Ovary (tissue), 10 donors: ENCODE measurements at places on chromosomes 5 and 9. TPM values are rescaled to one million over a fixed set of nuclear protein-coding genes. Genes with fewer than 3 reads are reported as not detected.
A peak's percentile ranks its signal among the peaks of the same experiment; 100 is the strongest.

The CARD6 gene
- 5.2 TPM for total RNA-seq

The PCDHB12 gene
- 2.8 TPM for total RNA-seq

The NTRK2 gene
- total RNA-seq: 6.4 TPM

The PCDHAC2 gene
- 0.82 TPM for total RNA-seq

The CKMT2 gene
- total RNA-seq: 12.6 TPM

The POLE3 gene
- 12.3 TPM for total RNA-seq

GRCh38 chr9:98034593-98035546, 21.7 kb upstream of the NANS start:
- H3K27ac ChIP-seq: no peak overlapping the region
- H3K4me3 ChIP-seq: no peak overlapping the region
- DNase-seq: peak; percentile 81
- H3K27me3 ChIP-seq: no peaks in the 10 kb centered on the region
- H3K4me1 ChIP-seq: no peaks in the 10 kb centered on the region

GRCh38 chr5:15959370-15960164, 220.0 kb downstream of the MARCHF11 start:
- H3K27ac ChIP-seq: no peak overlapping the region
- H3K4me3 ChIP-seq: no peak overlapping the region
- no peaks in the 10 kb centered on the region for H3K27me3 ChIP-seq

GRCh38 chr9:127825319-127826051, 22.8 kb downstream of the FPGS start:
- H3K27me3 ChIP-seq: no peaks in the 10 kb centered on the region
- H3K36me3 ChIP-seq: no peaks in the 10 kb centered on the region
- peak overlapping the region; percentile 96 for H3K27ac ChIP-seq
- no peak overlapping the region for H3K4me3 ChIP-seq

DNA sequence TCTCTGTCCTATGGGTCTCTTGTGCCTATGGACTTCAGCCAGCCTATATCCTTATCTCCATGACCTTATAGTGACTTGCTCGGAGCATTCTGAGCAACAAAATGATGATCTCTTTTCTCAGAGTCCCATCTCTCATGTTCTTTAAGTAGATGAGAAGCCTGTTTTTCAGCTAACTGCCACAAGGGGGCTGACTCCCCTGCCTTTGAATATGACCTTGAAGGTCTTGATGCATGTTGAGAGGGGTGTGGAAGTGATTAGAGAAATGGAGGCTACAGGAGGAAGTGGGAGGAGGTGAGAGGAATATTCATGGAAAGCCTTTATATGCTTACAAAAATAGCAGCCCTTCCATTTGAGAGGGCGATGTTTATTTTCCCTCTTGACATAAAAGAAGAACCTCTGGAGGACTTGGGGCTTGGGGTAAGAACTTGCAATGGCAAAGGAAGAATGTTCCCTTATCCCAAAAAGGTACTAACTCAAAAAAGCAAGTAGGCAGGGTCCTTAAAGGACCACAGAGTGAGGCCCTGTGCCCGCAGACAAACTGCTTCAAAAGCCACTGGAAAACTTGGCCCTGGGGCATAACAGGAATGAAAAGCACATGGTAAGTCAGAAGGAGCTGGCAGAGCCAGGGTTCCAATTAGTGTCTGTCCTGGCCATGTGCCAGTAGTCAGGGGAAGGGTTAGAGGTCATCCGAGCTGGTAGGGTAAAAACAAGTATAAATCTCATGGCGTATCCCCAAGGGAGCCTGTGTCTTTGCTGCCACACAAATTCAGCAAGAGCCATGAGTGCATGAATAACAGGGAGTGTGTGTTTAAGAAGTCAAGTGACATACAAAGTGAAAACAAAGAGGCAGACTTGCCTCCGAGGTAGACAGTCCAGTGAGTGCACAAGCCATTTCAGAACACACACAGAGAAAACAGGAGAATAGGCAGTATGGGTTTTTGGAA, 39.1 kb downstream of the FGD3 start:
- H3K27me3 ChIP-seq: no peaks in the 10 kb centered on the region
- no peaks in the 10 kb centered on the region for H3K4me1 ChIP-seq
- no peaks in the 10 kb centered on the region for H3K36me3 ChIP-seq

- peak within 1 kb of the TSS; percentile 80 for H3K27ac ChIP-seq
- no peaks in the 10 kb centered on the region for H3K27me3 ChIP-seq
- peak; percentile 95 for DNase-seq
- peak within 1 kb of the TSS; percentile 55 for H3K4me3 ChIP-seq
Observed at GRCh38 chr9:134135343-134136117, at the start of gene WDR5. Gene WDR5 (plus strand): TSS chr9:134136082. CDS start chr9:134139878, 3,796 bp downstream.

GRCh38 chr5:116440457-116441001, 134.1 kb downstream of the SEMA6A start:
- H3K4me3 ChIP-seq: no peak overlapping the region
- H3K27me3 ChIP-seq: no peaks in the 10 kb centered on the region
- no peaks in the 10 kb centered on the region for H3K36me3 ChIP-seq
- H3K27ac ChIP-seq: no peak overlapping the region

GRCh38 chr9:130956636-130957450, 17.8 kb upstream of the FIBCD1 start:
- no peaks in the 10 kb centered on the region for H3K36me3 ChIP-seq
- H3K4me1 ChIP-seq: no peaks in the 10 kb centered on the region
- DNase-seq: no peak
- H3K27me3 ChIP-seq: no peaks in the 10 kb centered on the region

- H3K36me3 ChIP-seq: no peaks in the 10 kb centered on the region
- no peaks in the 10 kb centered on the region for H3K27me3 ChIP-seq
- no peak overlapping the region for H3K4me3 ChIP-seq
- H3K4me1 ChIP-seq: peaks cover 11% of the 10 kb centered on the region
- no peak overlapping the region for H3K27ac ChIP-seq
Observed at GRCh38 chr9:75429531-75430475, 341.5 kb downstream of the OSTF1 start.

- H3K4me3 ChIP-seq: no peak overlapping the region
- DNase-seq: no peak
- no peaks in the 10 kb centered on the region for H3K36me3 ChIP-seq
- H3K4me1 ChIP-seq: peaks cover 2% of the 10 kb centered on the region
Observed at GRCh38 chr9:16062542-16063240, 509.8 kb downstream of the CCDC171 start.

GRCh38 chr5:167802755-167803431, 488.6 kb upstream of the WWC1 start:
- no peak overlapping the region for H3K27ac ChIP-seq
- no peaks in the 10 kb centered on the region for H3K27me3 ChIP-seq
- H3K4me3 ChIP-seq: no peak overlapping the region
- no peak for DNase-seq
- no peaks in the 10 kb centered on the region for H3K4me1 ChIP-seq
- no peaks in the 10 kb centered on the region for H3K36me3 ChIP-seq

DNA sequence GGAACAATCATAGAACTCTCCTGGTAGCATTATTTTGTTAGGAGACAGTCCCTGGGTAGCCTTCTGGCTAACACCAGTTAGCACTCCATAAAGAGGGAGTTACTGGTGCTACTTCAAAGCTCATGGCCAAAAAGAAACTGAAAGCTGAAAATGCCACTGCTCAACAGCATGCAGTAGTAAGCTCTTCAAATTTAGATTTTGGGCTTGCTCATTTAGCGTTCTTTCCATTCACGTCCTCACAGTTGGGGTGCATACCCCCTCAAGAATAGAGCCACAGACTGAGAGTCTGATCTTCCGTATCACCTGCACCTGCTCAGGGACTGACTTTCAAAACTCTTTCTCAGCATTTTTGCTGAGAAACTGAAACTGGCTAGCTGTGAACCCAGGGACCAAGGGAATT, 24.7 kb downstream of the NTRK2 start:
- no peak overlapping the region for H3K4me3 ChIP-seq
- H3K27me3 ChIP-seq: no peaks in the 10 kb centered on the region
- H3K4me1 ChIP-seq: peaks cover 2% of the 10 kb centered on the region
- no peak for DNase-seq

GRCh38 chr9:111484572-111484894, 350 bp upstream of the ECPAS start:
- no peaks in the 10 kb centered on the region for H3K36me3 ChIP-seq
- peak overlapping the region; percentile 89 for H3K4me3 ChIP-seq
- H3K27ac ChIP-seq: peak overlapping the region; percentile 100

- H3K27ac ChIP-seq: no peak overlapping the region
- no peaks in the 10 kb centered on the region for H3K4me1 ChIP-seq
- no peak overlapping the region for H3K4me3 ChIP-seq
- H3K27me3 ChIP-seq: no peaks in the 10 kb centered on the region
- no peak for DNase-seq
- no peaks in the 10 kb centered on the region for H3K36me3 ChIP-seq
Observed at GRCh38 chr9:91386765-91387164, 25.0 kb upstream of the AUH start.

DNA sequence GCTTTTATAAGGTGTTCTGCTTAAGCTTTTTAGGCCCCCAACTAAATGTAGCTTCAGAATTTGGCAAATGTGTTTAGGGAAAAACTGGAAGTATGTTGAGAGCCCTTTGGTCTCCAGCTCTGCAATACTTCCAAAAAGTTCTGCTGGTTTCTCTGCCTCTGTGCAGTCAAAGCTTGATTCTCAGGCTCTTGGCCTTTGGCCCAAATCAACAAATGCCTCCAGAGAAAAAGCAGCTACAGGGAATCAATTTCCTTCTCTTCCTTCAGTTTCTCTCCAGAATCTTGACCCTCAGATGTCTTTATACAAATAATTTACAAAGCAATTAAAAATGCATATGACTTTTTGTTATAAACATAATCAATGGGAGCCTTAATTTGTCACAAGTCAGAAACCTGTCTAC, 235.7 kb downstream of the COMMD10 start:
- no peaks in the 10 kb centered on the region for H3K36me3 ChIP-seq
- H3K4me1 ChIP-seq: no peaks in the 10 kb centered on the region
- no peaks in the 10 kb centered on the region for H3K27me3 ChIP-seq
- no peak for DNase-seq
- no peak overlapping the region for H3K4me3 ChIP-seq
- H3K27ac ChIP-seq: no peak overlapping the region

DNA sequence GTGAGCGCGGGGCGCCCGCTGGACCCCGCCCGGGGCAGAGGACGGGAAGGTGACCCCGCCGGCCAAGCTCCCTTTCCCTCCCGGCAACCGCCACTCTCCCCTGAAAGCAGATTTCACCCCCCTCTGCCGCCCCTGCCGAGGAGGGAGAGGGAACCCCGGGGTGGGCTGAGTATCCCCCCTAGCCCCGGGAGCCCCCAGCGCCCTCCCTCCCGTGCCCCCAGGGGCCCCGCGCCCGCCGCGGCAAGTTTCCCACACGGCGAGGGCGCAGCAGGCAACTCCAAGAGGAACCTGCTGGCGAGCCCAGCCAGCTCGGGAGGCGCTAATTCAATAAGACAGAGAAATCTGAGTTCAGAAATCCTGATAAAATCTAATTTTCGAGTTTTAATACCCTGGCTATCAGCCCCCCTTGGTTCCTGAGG, 1.6 kb downstream of the NTNG2 start:
- no peak overlapping the region for H3K27ac ChIP-seq
- peaks cover 9% of the 10 kb centered on the region for H3K4me1 ChIP-seq
- H3K36me3 ChIP-seq: no peaks in the 10 kb centered on the region
- peak overlapping the region; percentile 24 for H3K4me3 ChIP-seq
